ENCODE measurements at places on chromosomes 5 and 9.

- no peak for DNase-seq
Measured at GRCh38 chr5:124285071-124285470, 461.4 kb downstream of the ZNF608 start.

DNA sequence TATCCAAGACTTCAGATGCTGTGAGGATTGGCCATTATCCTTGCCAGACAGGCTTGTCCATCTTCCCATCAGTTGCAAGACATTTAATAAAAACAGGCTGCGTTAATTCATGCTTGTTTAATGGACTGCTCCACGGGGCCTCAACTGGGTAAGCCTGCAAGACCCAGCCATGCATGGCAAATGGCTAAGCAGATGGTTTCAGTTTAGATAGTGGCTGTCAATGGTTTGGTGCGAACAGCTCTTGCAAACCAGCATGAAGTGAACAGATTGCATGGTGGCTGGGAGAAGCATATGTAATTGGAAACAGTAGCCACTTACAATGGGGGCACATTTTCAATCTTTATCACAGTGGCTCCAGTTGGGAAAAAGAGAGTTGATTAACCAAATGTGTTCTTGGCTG, 628.2 kb upstream of the KLF4 start:
- no peak for DNase-seq

DNA sequence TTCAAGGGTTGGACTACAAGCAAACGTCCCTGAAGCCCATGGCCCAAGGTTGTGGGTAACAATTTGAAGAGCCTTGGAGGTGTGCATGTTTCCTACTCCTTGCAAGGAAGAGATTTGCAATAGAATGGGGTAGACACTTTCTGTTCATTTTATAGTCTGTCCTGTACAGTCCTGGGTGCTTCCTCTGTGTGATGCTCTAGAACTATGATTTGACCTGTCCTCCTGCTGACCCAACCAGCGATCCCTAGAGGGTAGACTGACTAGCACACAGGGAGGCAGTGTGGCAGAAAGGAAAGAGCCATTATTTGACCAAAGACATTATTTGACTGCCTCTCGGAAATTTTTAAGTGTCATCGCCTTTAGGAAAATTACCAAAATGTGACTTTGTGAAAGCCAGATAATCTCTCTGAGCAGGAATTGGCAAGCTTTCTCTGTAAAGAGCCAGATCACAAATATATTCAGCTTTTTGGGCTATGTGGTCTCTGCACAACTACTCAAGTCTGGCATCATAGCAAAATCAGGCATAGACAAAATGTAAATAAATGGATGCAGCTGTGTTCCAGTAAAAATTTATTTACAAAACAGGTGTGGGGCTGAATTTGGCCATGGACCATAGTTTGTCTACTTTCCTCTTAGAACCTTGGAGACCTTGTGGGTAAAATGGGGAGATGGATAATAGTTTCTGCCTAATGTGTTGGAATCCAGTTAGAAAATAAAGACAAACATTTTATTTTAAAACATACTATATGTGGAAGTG, 106.8 kb downstream of the DMRT2 start:
- DNase-seq: no peak

- DNase-seq: no peak
Measured at GRCh38 chr9:91839926-91840465, 110.0 kb downstream of the ROR2 start.

- peak; percentile 59 for DNase-seq
Measured at GRCh38 chr5:463952-464351, 21.0 kb downstream of the EXOC3 start.

DNA sequence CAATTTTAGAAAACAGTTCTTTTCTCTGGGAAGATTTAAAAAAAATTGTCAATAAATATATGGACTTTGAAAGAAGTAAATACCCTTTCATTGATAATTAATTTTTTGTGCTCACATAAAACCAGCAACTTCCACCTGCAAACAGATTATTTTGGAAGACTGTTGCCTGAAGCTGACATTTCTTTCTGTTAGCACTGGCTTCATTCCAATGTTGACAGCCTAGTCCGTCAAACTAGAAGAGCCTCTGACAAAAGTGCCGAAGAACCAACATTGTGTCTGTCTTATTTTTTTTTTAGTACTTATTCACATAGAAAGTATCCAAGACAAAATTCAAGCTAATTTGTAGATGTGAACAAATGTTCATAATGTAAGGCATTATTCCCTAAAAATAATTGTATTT, 108.6 kb upstream of the TMEM161B start:
- DNase-seq: no peak

DNA sequence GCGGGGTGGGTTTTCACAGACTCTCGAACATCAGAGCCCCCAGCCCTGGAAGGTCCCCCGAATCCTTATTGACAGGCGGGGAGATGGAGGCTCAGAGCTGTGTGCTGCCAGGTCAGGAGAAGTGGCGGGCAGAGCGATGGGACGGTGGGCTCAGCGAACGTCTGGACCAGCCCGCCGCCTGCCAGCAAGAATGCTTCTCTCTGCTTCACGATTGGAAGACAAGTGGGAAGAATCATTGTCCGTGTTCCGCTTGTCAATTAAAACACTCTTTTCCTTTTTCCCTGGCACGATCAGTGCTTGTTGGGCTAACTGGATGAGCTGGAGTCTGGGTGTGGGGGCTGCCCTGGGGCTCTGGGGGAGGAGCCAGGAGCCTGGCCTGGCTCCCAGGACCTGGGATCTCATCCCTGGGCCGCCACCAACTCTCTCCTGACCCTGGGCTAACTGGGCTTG, 1.6 kb downstream of the COL5A1 start:
- no peak for DNase-seq

DNA sequence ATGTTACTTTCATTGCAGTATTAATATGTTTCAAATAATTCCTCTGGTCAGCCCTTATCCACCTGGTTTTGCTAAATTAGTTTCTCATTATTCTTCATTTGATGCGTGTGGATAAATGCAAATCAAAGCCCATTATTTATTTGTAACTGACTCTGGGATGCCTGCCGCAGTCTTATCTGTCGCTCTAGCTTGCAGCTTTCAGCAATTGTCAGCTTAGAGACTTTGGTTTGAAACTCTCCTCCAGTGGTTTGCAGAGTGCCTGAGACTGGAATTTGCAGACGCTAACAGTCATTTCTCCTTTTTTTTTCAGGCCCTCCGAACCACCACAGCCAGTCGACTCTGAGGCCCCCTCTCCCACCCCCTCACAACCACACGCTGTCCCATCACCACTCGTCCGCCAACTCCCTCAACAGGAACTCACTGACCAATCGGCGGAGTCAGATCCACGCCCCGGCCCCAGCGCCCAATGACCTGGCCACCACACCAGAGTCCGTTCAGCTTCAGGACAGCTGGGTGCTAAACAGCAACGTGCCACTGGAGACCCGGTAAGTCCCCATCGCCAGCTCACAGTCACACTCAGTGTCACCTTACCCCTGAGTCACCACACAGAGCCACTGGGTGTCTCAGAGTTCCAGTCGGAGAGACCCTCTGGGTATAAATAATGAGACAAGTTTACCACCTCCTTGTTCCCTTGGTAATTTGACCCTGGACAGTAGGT, 339.0 kb upstream of the WWC1 start:
- no peak for DNase-seq

- peak; percentile 48 for DNase-seq
Measured at GRCh38 chr9:128341435-128341849, 1.1 kb downstream of the SLC27A4 start.

GRCh38 chr9:99823681-99824377, 2.1 kb downstream of the NR4A3 start:
- peak; percentile 83 for DNase-seq

GRCh38 chr5:96881511-96882115, 5.3 kb downstream of the ERAP2 start:
- DNase-seq: no peak

DNA sequence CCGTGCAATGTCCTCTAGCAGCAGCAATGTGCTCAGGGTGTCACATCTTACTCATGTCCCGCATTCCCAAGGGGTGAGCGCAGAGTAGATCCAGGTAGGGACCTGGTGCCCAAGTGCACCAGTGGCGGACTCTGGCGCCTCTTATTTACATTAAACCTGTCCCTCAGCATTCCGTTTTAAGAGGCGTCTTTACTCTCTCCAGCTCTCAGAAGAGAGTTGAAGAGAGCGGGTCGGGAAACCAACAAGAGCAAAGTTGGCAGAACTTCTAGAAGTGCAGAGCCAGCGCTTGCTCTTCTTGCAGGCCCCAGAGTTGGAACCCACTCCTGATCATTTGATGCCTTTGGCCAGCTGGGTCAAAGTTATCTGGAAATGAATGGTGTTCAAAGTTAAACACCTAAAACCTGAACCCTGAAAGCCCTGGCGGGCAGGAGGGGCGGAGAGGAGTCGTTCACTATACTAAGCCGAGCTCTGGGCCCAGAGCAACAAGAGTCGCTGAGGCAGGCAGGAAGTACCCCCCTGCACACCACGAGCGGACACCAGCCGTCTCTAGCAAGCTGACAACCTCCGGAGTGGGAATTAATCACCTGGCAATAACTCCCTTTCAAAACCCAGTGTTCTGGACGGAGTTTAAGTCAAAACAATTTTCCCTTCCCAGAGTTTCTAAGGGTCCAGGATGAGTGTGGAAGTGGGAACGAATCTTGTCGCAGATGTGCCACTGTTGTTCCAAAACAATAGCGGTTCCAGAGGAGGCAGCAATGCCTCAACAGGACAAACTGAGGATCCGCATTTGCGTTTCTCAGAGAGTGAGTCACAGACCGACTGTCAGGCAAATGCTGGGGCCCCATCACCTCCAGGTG, 122.8 kb downstream of the TMEM161B start:
- DNase-seq: no peak

- DNase-seq: no peak
Measured at GRCh38 chr5:124692324-124692723, 54.1 kb downstream of the ZNF608 start.

DNA sequence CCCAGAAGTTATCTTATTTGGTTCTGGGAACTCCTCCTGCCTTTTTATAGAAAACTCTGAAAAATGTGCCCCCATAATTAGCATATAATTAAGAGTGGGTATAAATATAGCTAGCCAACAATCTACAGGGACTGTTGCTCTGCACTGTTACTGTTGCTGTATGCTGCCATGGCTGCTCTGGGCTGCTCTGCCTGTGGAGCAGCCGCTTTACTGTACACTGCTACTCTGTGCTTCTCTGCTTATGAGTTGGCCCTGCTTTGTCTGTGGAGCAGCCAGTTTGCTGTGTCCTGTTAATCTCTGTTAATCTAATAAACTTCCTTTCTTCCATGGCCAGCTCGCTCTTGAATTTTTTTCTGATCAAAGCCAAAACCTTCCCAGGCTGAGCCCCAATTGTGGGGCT, 2244.0 kb upstream of the ACO1 start:
- no peak for DNase-seq

GRCh38 chr5:111774525-111774924, 17.5 kb upstream of the NREP start:
- DNase-seq: no peak

- DNase-seq: peak; percentile 64
Measured at GRCh38 chr9:126719618-126720031, 85.2 kb upstream of the ZBTB43 start.

- DNase-seq: no peak
Measured at GRCh38 chr9:85172001-85172978, 502.8 kb downstream of the NTRK2 start.

DNA sequence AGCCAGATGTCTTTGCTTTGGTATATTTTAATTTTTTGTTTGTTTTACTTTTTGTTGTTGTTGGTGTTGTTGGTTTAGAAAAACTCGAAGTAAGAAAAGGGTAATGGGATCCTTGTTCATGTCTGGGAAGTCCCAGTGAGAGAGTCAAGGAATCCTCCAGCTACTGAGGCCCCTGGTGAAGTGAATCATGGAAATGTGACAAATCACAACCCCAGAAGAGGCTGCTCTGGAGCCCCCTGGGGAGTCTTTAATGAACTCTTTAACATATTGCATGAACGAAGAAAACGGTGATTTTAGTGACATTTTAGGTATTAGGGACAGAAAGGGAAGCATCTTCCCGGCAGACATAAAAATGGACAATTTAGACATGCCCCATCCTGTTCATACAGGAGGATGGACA, 41.3 kb downstream of the TMEM174 start:
- no peak for DNase-seq

DNA sequence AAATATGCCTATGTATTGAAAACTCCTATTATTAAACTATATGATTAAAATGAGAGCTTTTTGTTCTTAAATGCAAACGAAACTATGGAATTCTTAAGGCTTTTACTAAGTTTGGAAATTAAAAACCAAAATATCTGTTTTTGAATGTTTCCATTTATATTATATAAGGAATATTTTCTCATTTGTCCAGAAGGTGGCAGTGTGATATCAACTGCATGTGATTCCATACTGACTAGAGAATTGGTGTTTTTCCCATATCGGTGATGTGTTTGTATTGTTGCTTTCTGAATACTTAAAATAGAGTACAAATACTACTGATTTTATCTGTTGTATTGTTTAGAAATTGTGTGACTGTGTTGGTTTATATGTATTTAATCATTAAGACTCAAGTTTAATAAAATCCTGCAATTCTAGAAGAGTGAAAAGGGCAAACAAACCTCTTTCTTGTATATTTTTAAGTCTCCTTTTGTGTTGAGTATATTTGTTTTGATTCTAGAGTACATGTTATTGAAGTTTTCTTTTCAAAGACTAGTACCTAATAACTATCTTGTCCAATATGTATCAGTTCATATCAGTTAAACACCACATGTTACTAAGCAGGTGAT, 320.8 kb downstream of the CCDC171 start:
- no peak for DNase-seq

DNA sequence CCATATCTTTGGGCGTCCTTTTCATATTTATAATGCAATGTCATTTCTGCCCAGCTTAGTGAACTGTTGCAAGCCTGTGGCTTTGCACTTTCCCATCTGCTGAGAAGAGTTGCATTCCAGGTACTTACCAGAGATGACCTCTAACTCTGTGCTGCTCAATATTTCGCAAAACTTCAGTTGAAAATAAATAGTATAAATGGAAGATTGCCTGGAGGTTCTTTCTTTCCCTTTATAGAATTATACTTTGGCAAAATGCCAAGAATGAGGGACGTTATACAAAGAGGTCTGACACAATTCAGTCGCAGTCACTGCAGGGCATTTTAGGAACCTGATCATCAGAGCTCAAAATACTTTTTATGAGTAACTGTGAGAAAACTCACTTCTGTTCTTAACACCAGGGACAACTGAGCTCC, 18.9 kb upstream of the VLDLR start:
- DNase-seq: no peak

- DNase-seq: no peak
Measured at GRCh38 chr9:88775559-88775958, 215.7 kb upstream of the S1PR3 start.

GRCh38 chr9:70557661-70558369, 143.4 kb upstream of the KLF9 start:
- no peak for DNase-seq

- no peak for DNase-seq
Measured at GRCh38 chr9:129582855-129583254, 38.0 kb downstream of the C9orf50 start.
